ENCODE measurements at places on chromosomes 16 and 17. TPM values are rescaled to one million over a fixed set of nuclear protein-coding genes. Genes with fewer than 3 reads are reported as not detected.

DNA sequence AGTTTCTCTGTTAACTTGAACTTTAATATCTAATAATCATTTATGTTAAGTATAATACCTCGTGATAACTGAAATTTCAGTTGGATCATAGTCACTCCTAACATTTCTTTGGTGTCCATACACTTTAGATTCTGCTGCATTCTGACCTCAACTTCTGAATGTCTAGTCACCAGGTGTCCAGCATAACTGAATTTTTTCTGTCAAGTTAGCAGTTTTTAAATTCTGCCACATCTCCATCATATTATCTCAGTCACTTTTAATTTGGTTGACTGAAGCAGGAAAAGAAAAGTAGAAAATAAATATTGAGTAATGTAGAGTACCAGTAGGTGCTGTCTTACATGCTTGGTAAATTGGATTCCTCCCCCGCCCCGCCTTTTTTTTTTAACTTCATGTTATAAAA, 128.6 kb downstream of the TANC2 start:
- no peak for DNase-seq

FOXL1 gene
- 23.9 TPM for total RNA-seq

DNA sequence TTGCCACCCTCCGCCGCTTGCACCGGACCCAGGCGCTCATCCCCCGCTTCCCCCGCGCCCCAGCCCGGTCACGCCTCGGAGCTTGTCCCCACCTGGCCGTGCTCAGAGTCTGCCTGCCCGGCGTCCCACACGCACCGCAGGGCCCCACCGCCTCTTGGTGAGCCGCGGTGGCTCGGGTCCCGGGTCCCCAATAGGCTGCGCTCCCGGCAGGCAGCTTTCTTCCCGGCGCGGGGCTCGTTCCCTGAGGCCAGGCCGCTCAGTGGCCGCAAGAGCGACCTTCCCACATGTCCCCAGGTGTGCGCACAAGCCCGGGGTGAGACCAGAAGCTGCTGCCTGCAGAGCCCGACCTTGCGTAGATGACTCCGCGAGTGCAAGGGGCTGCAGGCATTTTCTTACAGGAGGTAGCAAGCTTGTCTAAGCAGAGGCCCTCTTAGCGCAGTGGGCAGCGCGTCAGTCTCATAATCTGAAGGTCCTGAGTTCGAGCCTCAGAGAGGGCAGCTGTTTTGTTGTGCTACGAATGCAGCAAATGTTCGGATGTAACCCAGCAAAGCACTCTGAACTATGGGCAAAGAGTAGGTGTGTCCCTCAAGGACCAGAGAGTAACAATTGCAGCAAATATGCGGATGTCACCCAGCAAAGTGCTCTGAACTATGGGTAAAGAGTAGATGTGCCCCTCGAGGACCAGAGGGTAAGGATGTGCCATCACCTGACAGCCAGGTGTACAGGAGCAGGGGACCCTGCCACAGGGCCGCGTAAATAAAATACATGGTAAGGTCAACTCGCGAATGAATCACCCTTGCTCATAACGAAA, 15.6 kb downstream of the TLE7 start:
- peak; percentile 90 for DNase-seq

DNA sequence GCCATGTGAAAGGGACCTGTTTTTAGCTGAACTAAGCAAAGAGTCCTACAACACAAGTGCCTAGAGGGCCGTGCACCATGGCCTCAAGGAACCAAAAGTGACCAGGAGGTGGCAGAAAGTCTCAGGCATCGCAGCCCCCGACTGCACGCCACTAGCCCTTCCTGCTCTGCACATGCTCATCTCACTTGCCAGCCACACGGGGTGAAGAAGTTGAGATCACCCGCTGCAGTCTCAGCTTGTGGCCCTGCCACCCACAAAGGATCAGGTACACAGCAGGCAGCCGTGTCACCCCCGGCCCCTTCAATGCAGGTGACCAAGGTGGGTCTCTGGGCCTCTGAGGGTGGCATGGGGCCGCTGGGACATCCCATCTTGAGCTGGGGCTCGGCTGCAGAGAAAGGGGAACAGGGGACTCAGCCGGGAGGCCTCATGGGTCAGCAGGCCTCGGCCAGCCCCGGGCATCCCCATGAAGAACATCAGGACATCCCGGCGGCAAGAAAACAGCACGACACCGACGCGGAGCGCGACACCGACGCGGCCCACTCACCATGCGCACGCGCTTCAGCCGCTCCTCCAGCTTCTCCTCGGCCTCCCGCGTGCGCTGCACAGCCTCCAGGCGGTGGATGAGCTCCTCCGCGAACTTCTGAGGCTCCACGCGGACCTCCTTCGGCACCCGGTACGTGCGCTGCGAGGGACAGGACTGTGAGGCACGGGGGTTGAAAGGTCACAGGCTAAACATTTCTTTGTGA, 21.0 kb downstream of the PDIA2 start:
- DNase-seq, result no peak

DNA sequence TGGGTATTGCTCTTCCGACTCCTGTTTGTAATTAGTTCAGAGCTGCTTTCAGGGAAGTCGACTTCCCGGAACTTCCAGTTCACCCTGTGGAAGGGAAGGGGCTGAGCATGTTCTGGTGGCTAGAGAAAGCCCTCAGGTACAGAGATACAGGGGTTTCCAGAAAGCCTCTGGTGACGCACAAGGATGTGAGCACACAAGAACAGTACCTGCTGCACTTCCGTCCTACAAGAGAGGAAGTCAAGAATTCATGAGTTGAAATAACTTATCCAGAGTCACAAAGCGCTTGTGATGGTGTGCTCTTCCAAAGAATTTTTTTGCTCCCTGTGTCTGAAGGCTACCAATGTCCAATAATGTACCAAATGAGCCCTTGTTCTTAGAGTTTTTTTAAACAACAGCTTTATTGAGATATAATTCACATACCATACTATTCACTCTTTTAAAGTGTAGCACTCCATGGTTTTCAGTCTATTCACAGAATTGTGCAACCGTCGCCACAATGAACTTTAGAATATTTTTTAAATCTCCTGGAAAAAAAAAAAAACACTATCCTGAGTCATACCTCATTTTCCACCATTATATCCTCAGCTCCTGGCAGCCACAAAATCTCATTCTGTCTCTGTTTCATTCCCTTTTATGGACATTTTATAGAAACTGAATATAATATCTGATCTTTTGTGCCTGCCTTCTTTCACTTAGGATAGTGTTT, 327.6 kb downstream of the CDH13 start:
- DNase-seq, result peak; percentile 70

SEC14L5 gene
- not detected for total RNA-seq

- DNase-seq, result no peak
Measured at GRCh38 chr16:55039511-55039910, 108.8 kb downstream of the IRX5 start.

DNA sequence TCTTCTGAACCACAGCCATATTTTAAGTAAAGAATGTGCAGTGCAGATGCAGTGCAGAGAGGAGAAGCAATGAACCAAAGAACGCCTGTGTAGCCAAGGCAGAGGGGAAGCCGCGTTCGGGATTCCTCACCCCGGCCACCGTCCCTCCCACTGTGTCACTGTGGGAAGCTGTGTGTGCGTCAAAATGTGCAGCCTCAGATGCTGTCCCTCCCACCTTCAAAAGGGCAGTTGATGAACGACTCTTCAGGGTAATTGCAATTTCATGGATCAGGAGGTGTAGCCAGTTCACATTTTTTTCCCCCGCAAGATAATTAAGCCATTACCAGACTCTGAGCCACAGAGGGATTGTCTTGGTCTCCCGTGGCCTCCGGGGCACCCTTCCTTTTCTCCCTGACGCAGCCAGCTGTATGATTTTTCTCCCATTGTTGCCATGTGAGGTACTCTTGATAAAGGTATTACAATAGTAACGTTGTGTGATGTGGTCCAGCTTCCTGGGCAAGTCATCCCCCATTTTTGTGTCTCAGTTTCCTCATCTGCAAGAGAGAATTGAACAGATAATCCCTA, 190.0 kb downstream of the FOXL1 start:
- DNase-seq, result no peak

KRT25 gene
- total RNA-seq, result not detected

DNA sequence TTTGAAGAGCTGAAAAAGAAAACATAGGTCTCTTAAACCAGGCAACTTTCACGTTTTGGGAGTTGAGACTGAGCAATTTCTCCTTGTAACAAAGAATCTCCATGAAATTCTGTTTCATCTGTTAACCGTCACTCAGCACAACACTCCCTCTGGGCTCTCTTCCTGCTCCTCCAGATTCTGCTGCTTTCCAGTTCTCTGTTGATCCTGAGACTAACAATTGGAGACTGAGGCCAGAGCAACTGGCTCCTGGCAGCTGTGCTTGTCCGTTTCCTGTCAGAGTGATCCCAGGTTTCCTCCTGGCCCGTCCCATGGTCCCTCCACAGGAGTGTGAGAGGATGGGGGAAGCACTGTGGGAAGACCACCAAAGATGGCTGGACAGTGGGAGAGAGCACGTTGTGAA, 32.5 kb downstream of the IST1 start:
- no peak for DNase-seq

DNA sequence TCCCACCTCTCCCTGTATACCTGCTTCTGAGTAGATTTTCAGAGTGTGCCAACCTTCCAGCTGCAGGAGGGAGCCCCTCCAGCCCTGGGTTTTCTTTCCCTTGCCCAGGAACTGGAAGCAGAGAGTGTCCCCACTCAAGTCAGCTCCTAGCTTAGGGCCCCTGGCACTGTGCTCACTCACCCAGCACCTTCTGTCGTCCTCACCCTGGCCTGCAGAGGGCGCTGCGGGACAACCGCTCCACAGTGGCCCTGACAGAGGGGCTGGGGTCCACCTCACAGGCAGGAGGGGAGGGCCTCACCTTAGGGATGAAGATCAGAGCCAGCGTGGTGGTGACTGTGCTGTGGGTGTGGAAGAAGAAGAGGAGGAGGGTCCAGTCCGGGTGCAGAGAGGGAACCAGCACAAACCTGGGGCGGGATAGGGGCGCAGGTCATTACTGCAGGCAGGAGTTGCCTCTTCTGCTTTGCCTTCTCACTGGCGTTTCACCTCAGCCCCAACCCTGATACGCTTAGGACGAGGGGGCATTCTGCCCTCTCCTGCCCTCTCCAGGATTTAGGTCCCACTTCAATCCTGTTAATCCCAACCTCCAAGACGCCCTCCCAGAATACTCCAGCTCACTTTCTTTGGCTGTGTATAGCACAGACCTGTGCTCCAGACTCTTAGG, 10.0 kb downstream of the GPR179 start:
- no peak for DNase-seq

DNA sequence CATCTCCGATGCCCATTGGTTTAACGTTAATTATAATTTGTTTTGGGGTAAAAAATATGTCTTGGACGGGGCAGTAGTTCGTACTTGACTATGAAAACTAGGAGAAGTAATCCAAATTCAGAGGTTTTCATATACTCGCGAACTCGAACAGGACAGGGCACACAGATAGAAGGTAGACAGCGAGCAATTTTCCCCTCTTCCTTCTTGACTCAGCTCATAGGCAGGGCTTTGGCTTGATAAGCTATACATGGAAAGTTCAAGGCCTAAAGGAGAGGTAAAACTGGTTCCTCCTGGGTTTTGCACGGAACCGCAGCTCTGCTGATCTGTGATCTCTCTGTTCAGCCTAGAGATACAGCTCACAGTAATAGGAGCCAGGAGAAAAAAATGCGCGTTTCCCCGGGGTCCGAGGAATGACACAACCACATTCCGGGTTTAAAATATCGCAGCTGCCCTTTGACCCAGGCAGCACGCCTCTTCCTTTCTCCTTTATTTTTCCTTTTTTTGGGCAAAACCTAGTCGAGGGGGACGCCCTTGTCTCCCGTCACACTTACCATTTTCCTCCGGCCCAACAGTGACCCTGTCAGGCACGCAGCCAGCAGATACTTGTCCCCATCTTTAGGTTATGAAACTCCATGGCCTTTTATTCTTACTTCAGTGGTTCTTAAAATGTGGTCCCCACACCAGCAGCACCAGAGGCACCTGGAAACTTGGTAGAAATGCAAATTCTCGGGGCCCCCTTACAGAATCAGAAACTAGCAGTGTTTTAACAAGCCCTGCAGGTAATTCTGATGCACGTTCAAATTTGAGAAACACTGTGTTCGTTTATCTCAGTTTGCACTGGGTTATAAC, 1.7 kb upstream of the LASP1 start:
- peak; percentile 55 for DNase-seq

DNA sequence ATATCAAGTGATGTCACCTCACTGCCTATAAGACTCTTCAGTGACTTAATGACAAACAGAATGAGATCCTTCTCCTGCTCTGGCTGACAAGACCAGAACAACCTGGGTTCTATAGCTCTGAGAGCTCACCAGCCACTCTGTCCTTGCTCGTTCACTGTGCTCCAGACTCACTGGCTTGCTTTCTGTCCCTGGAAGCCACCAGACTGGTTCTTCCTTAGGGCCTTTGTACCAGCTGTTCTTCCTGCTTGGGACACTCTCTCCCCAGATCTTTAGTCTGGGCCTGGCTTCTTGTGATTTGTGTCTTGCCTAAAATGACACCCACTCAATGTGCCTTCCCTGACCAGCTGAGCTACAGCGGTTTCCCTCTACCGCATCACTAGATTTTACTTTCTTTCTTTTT, 76.1 kb downstream of the FTO start:
- DNase-seq, result no peak

GRCh38 chr17:11898526-11899235, 98.6 kb downstream of the ZNF18 start:
- DNase-seq, result no peak

GRCh38 chr17:18224387-18225120, 881 bp upstream of the LLGL1 start:
- peak; percentile 29 for DNase-seq

ALOX15B gene
- not detected for total RNA-seq

- no peak for DNase-seq
Measured at GRCh38 chr17:77897741-77898301, 60.7 kb upstream of the TNRC6C start.

SETD1A gene
- 0.54 TPM for total RNA-seq

DNA sequence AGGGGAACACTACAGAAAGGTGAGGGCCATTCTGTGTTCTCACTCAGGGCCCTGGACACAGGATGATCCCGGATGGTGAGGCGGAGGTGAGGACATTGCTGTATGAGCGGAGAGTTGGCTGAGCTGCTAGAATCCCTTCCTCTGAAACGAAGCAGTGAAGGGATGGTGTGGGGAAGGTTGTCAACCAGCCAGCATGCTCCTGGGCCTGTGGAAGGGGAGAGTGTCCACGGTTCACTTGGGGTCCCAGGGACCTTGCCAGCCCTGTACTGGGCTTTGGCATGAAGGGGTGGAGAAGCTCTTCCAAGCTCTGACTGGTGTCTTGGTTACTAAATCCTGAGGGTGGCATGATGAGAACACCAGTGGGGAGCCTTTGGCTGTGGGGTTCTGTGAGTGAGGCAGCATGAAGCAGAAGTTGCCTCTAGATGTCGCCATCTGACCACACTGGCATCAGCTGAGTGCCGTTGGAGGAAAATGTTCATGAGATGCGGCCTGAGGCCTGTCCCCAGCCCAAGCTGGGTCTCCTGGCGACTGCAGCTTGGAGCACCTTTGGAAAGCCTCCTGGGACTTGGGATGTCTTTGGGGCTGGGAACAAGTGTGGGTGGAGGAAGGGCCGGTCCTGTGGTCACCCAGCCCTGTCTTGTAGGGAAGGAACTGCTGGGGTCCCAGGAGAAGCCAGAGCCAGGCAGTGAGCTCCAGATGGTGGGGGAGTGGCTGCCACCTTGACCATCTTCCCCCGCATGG, 14.8 kb downstream of the PDP2 start:
- DNase-seq, result peak; percentile 76

IGFBP4 gene
- 308 TPM for total RNA-seq

GABARAPL2 gene
- total RNA-seq, result 55.8 TPM

TRIM37 gene
- total RNA-seq, result 24.9 TPM

- peak; percentile 86 for DNase-seq
Measured at GRCh38 chr16:67091906-67092566, 17.7 kb upstream of the PHAF1 start.

- DNase-seq, result no peak
Measured at GRCh38 chr17:50048146-50048720, 7.7 kb upstream of the ITGA3 start.

GRCh38 chr17:72494566-72494965, 373.7 kb downstream of the SOX9 start:
- DNase-seq, result no peak

- no peak for DNase-seq
Measured at GRCh38 chr16:86245351-86245750, 265.0 kb upstream of the FOXF1 start.

Measured in IMR-90 (cell line).